ENCODE measurements at places on chromosomes 5 and 9.
A peak's percentile ranks its signal among the peaks of the same experiment; 100 is the strongest.

DNA sequence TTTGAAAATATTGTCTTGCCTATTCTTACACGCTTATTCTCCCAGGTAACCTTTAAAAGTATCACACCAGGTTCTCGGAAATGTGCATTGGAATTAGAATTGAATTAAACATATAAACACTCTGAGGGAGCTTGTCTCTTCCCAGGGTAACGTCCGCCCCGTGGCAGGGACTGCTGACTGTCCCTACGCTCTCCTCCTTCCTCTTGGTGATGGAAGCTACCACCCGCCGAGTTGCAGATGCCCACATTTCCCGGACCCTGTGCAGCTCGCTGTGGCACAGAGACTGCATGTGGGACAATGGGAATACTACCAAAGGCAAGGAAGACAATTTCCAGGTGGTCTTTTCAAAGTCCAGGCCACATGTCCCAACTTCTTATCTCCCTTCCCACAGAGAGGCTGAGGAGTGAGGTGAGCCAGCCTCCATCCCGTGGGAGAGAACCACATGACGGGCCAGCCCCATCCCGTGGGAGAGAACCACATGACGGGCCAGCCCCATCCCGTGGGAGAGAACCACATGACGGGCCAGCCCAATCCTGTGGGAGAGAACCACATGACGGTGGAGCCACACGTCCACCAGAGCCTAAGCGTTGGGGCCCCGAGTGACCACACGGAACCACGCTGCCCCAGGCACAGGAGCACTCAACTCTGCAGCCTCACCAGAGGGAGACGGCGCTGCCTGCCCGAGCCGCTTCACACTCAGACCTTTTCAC is 249.4 kb upstream of the IRX1 start:
- no peak for DNase-seq

DNA sequence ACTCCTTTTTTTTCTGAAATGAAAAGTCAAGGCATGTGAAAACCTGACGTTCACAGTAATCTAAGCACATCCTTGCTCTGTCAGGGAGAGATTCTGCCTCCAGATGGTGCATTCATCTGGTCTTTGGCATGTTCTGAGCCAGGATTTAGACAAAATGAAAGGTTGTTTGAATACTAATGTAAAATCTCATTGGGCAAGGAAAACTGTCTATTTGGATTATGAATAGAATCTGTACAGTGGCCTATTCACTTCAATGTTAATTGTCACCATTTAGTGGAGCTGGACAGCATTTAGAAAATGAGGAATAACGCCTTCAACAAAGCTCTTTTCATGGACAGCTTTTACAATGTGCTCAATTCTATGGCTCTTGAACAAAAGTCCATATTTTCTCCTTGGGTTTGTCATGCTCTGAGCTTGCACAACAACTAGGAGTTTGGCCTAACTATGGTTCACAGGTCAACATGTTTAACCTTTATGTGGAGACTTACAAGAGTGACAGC is 28.9 kb downstream of the ARHGEF28 start:
- no peak for DNase-seq

GRCh38 chr9:5873439-5873838 is 17.2 kb upstream of the MLANA start:
- DNase-seq: no peak

GRCh38 chr9:84955971-84956370 is 286.4 kb downstream of the NTRK2 start:
- no peak for DNase-seq

- DNase-seq: no peak
Observed at GRCh38 chr5:145236127-145236526, 599.0 kb downstream of the PRELID2 start.

DNA sequence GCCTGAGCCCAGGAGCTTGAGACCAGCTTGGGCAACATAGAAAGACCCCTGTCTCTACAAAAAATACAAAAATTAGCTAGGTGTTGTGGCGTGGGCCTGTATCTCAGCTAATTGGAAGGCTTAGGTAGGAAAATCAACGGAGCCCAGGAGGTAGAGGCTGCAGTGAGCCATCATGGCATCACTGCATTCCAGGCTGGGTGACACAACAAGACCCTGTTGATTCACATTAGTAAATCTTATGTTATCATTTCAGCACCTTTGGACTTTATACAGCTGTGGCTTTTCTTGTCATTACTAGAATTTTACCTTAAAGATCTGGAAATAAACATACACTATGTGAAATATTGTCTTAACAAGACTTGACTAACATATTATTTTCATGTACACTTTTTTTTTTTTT is 185.0 kb downstream of the ZNF608 start:
- DNase-seq: peak; percentile 65

GRCh38 chr5:1651971-1652872 is 128.5 kb upstream of the LPCAT1 start:
- no peak for DNase-seq

DNA sequence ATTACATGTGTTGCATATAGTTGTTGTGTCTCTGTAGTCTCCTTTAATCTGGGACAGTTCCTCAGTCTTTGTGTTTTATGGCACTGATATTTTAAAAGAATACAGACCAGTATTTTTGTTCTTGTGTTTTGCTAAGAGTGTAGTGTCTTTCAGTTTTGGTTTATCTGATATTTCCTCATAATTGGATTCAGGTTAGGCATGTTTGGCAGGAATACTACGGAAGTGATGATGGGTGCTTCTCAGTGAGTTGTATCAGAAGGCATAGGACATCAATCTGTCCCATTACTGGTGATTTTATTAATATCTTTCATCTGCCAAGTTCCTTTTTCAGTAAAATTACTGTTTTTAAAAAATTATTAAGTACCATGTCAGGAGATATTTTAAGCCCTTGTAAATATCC is 212.9 kb downstream of the ARHGEF28 start:
- no peak for DNase-seq

- no peak for DNase-seq
Observed at GRCh38 chr5:132179405-132179804, 48.2 kb downstream of the P4HA2 start.

DNA sequence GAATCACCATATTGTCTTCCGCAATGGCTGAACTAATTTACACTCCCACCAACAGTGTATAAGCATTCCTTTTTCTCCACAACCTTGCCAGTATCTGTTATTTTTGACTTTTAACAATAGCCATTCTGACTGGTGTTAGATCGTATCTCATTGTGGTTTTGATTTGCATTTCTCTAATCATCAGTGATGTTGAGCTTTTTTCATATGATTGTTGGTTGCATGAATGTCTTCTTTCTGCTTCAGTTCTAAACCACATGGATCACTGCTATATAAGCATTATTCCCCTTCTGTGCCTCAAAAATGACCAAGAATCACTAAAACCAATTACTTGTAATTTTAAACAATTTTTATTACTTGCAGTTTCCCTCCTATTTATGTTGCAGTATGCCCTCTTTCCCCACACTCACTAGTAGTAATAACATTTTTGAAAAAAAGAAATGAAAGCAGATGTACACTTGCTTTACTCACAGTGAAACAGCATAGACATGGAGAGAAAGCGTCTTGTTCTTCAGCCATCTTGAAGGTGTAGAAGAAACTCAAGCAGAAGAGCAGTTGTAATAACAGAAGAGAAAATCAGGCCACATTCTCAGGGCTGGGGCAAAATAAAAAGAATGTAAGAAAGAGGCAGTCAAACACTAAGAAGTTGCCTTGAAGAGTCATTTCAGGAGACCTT is 4.5 kb upstream of the TMEM252 start:
- no peak for DNase-seq

DNA sequence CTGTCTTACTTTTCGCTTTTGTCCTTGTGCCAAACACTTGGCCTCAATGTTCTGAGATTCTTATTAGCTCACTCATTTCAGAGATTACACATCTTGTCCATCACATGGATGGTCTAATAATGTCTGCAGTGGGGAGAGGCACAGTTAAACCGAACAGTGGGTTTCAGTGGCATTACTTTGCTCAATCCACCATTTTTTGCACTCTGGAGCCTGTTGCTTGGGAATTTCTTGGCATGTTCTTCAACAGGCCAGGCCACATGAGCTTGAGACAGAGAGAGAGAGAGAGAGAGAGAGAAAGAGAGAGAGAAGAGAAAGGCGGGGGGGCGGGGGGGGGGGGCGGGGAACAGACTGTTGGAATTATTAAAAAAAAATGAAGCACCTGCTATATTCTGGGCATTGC is 1327.8 kb upstream of the WWC1 start:
- DNase-seq: no peak

DNA sequence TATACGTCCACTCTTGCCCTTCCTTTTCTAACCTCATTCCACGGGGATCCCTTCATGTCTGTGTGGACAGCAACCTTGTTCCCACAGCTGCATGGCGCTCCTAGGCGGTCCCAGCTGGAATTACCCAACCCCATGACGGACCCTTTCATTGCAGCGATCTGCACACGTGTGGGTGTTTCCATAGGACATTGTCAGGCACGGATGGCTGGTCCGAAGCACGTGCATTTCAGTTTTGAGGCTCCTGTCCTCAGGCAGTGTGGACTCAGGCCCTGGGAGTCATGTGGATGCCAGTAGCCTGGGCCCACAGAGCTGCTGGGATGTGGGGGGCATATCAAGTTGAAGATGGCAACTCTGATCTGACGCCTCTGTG is 15.0 kb downstream of the CARD19 start:
- no peak for DNase-seq

DNA sequence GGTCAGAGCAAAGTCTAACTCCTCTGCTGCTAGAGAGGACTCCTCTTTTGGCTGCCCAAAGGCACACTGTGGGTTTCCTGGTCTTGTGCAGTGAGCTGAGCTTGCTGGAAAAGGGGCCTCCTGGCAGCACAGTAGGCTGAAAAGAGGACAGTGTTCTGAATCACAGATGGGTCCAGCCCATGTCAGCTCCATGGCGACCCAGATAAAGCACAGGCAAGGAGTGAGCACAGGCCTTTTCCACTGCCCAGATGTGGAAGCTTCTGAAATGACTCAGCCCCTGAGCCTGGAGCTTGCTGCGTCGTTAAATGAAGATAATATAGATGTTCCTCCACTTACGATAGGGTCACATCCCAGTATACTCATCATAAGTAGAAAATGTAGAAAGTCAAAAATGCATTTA is 8.1 kb downstream of the CCDC180 start:
- DNase-seq: no peak

- no peak for DNase-seq
Observed at GRCh38 chr9:72312386-72312987, 52.5 kb downstream of the ZFAND5 start.

DNA sequence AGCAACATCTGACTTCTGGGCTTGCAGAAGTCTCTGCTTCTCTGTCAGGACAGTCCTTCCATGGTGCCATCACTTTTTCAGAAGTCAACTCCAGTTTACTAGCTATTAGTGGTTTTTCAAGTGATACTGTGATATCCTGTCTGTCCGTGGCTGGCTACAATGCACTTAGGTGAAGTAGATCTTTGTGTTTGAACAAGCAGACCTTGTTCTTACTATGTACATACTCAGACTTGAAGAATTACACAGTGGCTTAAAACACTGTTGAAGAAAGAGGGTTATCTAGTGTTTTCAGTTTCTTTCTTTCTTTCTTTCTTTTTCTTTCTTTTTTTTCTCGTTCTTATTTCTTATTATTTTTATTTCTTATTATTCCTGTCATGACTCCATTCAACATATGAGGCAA is 228.7 kb downstream of the NTRK2 start:
- no peak for DNase-seq

- DNase-seq: no peak
Observed at GRCh38 chr5:57179262-57180200, 5.7 kb downstream of the GPBP1 start.

GRCh38 chr5:113488645-113489184 is 462 bp upstream of the MCC start:
- no peak for DNase-seq

DNA sequence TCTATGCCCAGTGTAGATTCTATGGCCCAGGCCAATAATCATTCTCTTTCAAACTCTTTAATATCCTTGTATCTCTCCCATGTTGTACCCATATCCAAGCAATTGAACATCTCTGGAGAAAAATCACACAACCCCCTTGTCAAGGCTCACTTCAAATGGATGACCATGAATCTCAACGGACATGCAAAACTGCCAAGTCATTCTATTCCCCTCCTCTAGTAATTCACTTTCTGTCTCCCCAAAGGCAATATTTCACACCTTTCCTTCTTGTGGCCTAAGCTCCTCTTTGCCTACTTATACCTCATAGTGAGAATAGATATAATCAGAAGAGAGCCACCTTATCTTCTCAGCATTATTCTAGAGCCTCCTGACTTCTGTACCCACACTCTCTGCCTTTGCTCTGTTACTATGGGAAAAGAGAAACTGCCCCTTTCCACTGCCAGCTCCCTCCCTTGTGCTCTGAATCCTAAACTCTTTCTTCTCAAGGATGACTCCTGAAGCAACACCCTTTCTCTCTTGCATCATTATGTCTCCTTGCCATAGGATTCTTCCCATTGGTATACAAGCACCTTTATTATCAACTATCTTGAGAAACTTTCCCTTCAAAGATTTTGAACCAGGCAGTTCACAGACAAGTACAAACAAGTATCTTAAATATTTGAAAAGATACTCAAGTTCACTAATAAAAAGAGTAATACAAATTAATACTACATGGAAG is 66.1 kb downstream of the RPS23 start:
- DNase-seq: no peak

DNA sequence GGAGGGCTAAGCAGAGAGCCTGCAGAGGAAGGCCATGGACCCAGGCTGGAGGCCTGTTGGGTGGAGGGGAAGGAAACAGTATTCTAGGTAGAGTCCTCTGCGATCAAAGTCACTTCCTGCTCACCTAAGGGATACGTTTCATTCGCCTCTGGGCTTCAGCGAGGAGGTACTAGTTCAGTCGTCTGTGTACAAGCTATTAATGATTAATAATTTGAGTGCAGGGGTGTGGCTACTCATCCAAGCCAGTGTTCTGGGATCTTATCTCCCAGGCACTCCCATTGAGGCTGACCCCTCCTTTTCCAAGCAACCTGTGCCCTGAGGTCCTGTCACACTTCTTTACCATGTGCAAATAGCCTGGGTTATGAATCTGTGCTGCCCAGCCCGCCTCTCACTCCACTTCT is 25.2 kb downstream of the RALGPS1 start:
- peak; percentile 15 for DNase-seq

DNA sequence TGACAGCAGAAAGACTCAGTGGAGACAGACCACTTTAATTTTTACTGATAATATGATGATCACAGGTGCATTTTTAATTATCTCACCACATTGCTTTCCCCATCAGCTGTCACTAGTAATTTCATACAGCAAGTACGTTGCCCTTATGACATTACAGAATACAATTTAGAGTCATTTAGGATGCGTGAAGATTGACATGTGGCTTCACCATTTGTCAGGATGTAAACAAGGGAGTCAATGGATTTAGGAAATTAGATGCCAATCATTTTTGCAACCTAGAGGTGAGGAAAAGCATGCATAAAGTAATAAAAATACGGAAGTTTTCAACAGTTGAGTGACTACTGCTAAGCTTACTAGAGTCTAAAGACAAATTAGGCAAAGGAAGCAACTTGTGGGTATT is 1129.6 kb downstream of the PTPRD start:
- DNase-seq: no peak

- DNase-seq: no peak
Observed at GRCh38 chr5:172325452-172325851, 41.9 kb upstream of the UBTD2 start.
